CD8-positive, alpha-beta memory T cell (primary cell): ENCODE measurements at places on chromosomes 5 and 9. TPM values are rescaled to one million over a fixed set of nuclear protein-coding genes. Genes with fewer than 3 reads are reported as not detected.

The PRRX2 gene
- total RNA-seq, result 0.66 TPM

The RASEF gene
- not detected for total RNA-seq

The OBP2B gene
- not detected for total RNA-seq

The CTXN3 gene
- not detected for total RNA-seq

The PCDHGB4 gene
- 0.13 TPM for total RNA-seq

The ETF1 gene
- total RNA-seq, result 246 TPM

The CDC20B gene
- 0.16 TPM for total RNA-seq

The F2R gene
- total RNA-seq, result 26.6 TPM

The TEX48 gene
- 0.86 TPM for total RNA-seq

The EGFLAM gene
- total RNA-seq, result not detected
